ENCODE measurements at places on chromosomes 7 and 10.
A peak's percentile ranks its signal among the peaks of the same experiment; 100 is the strongest.

DNA sequence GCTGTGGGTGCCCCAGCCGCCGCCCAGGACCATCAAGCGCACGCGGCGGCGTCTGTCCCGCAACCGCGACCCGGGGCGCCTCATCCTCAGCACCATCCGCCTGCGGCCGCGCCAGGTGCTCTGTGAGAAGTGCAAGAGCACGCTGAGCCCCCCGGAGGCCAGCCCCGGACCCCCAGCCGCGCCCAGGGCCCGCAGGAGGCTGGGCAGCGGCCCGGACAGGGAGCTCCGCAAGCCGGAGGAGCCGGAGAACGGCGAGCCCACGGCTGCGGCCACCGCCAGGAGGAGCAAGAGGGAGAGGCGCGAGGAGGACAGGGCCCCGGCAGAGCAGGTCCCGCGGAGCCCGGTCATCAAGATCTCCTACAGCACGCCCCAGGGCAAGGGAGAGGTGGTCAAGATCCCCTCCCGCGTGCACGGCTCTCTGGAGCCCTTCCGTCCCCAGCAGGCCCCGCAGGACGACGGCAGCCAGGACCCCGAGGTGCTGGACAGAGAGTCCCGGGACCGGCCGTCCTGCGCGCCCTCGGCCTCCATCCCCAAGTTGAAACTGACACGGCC is 8.0 kb downstream of the PWWP2B start:
- no peak for DNase-seq

DNA sequence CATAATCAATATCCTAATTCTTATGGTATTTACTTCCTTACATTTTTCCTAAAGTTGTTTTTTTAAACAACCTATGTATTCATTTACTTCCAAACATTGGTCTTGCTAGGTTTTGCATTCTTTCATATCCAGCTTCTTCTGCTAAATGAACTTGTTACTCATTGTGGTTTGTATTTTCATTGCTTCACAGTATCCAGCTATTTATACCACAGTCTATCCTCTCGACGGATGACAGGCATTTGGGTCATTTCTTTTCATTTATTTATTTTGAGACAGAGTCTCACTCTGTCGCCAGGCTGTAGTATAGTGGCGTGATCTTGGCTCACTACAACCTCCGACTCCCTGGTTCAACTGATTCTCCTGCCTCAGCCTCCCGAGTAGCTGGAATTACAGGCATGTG is 66.8 kb downstream of the CCDC6 start:
- no peak for DNase-seq

DNA sequence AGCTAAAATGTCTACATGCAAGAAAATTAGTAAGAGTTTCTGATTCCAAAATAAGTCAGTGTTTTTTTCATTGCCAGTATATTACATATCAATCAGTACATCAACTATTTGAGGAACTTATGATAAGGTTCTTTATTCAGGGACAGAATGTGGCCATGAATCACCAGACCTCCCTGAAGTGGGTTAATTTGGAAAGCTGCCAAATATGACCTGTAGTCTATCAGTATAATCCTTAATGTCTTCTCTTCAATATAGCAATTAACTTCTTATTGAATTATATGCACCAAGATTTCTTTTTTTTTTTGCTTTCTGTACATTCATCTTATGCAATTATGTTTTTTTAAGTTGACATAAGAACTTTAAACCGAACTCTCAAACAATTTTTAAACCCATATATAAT is 714.5 kb upstream of the POT1 start:
- no peak for DNase-seq

GRCh38 chr10:75764974-75765788 is 333.8 kb downstream of the LRMDA start:
- no peak for DNase-seq

DNA sequence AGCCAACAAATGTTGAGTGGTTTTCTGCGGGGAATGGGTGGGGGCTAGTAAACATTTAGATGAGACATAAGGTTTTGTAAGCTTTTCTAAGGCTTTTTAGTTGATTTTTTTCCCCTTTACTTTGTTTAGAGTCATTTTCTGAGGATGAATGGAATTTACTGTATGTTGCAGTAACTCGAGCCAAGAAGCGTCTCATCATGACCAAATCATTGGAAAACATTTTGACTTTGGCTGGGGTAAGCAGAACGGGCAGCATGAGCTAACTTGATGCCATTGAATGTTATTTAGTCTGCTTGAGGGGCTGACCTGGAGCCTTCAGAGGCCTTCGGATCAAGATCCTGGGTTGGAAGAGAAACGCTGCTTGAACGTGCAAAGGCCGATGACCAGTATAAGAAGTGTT is 37.3 kb downstream of the FBH1 start:
- DNase-seq: no peak

GRCh38 chr7:151409667-151410404 is at the start of gene WDR86:
Gene WDR86, minus strand, starts transcription at chr7:151410038. Its CDS starts 449 bp downstream, at chr7:151409589.
- DNase-seq: no peak

GRCh38 chr7:100567031-100567730 is 6.5 kb downstream of the SAP25 start:
- DNase-seq: no peak

DNA sequence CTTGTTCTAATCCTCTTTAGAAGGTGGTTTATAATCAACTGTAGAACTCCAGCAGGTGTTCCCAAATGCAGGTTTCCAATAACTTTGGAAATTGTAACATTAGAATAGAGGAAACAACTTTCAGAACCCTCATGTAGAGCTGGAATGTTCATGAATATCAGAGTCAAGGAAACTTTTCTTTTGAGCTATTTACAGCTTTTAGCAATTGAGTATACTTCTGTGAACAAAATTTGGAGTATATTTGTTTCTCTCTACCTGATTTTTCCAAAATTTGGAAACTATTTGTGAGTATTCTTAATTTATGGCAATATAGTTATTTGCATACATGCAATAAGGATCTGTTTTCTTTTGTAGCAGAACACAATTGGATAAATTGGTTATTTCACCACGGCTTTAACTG is 2.8 kb upstream of the CFAP43 start:
- no peak for DNase-seq

DNA sequence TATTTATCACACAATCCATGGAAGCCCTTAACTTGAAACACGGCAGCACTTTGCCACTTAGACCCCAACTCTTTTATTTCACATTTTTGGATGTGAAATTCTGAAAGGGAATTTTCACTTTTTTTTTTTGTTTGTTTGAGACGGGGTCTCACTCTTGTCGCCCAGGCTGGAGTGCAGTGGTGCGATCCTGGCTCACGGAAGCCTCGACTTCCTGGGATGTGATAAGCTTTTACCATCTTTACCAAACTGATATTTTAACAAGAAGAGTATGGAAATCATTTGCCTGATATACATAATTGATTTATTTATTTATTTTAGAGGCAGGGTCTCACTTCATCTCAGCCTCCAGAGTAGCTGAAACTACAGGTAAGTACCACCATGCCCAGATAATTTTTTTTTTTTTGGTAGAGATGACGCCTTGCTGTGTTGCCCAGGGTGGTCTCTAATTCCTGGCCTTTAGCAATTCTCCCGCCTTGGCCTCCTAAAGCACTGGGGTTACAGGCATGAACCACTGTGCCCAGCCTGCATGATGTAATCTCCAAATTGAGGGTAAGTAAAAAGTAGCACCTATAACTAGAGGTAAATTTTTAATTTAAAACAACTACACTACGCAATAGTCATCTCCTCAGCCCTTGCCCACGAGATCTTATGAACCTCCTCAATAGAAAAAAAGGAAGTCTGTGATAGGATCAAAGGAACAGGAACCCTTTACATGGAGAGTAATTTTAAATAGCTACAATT is 180.7 kb upstream of the KLF14 start:
- no peak for DNase-seq

- DNase-seq: no peak
Measured at GRCh38 chr7:116426428-116427156, 72.9 kb upstream of the CAV2 start.

- no peak for DNase-seq
Measured at GRCh38 chr10:51389415-51390321, 309.7 kb downstream of the CSTF2T start.

GRCh38 chr7:140239653-140239935 is 62.8 kb upstream of the KDM7A start:
- DNase-seq: peak; percentile 29

GRCh38 chr10:98340261-98340939 is 72.4 kb upstream of the LOXL4 start:
- DNase-seq: no peak

DNA sequence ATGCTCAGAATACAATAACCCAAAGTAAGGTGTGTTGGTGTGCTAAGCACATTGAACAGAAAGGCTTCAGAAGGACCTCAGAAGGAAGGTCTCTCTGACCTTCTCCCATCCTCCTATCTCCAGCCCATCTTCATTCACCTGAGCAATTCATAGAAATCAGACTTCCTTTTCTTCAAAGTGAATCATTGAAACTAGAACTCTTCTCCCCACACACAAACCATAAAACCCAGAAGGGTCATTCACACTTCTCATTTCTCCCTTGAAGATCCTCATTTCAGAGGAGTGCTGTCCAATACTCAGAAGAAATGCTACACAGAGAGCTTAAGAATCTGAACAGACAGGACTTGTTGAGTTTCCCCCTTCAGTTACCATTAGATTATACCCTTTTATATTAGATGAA is 89.5 kb downstream of the VWDE start:
- no peak for DNase-seq

DNA sequence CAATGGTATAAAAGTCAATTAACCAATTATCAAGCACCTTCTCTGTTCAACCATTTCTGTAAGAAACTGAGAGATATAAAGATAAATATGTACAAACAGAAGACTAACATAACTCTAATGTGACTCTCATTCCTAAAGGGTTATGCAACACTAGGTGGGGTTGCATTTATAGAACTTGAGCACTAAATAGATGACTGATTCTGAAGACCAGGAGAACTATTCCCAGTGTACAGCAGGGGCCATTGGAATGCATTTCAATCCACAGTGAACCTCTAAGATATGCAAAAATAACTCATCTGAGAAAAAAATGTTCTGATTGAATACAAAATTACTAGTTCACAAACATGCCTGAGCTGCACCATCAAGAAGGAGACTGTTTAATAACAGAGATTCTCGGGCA is 341.2 kb upstream of the STEAP1 start:
- no peak for DNase-seq

- no peak for DNase-seq
Measured at GRCh38 chr10:72158176-72158575, 57.6 kb upstream of the ANAPC16 start.

- no peak for DNase-seq
Measured at GRCh38 chr7:144525956-144526355, 122.5 kb upstream of the NOBOX start.

DNA sequence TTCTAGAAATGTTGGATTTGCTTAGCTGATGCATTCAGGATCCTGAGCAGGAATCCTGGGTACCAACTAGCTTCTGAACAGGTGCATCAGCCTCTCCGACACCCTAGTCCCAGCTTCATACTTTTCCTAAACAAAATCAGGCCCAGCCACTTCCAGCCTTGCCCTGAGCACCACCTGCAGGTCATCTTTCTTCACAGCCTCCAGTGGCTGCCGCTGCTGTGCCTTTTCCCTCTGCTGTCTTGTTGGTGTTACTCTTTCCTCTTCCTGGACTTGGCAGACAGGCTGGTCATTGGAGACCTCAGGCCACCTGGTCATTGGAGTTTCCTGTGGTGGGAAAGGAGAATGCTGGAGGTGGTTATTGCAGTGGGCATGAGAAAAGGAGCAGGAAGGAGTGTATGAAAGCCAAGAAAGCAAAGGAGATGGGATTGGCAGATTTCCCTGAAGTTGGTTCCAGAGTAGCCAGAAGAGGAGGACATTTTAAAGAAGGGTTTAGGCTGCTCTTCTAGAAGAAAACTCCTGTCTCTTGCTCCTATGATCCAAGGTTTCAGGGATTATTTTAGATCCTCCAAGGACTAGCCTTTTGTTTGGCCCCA is 48.2 kb upstream of the NFKB2 start:
- DNase-seq: no peak

- DNase-seq: no peak
Measured at GRCh38 chr10:81733542-81733941, 141.5 kb upstream of the NRG3 start.

- DNase-seq: peak; percentile 57
Measured at GRCh38 chr7:76020031-76020714, 25.8 kb upstream of the TMEM120A start.

- no peak for DNase-seq
Measured at GRCh38 chr10:100790761-100791208, 45.4 kb downstream of the PAX2 start.

DNA sequence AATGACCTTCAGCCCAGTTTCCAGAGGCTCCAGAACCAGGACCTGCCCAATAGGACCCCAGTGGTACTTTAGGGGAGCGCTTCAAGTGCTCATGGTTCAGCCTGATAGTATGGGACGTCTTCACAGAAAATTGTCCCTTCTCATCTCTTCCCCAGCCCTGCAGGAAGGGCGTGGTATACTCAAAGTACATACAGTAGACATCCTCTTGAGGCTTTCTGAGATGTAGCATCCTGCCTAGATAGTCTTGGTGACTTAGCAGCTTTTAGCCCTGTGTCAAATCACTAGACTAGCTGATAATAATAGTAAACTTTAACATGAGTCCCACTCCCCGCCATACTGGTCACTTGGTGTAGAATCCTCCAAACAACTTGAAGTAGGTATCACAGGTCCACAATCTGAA is 193.2 kb downstream of the CYP26A1 start:
- no peak for DNase-seq

GRCh38 chr10:4474829-4475228 is 351.2 kb upstream of the AKR1E2 start:
- no peak for DNase-seq

- no peak for DNase-seq
Measured at GRCh38 chr10:99524050-99524666, 8.6 kb upstream of the NKX2-3 start.

DNA sequence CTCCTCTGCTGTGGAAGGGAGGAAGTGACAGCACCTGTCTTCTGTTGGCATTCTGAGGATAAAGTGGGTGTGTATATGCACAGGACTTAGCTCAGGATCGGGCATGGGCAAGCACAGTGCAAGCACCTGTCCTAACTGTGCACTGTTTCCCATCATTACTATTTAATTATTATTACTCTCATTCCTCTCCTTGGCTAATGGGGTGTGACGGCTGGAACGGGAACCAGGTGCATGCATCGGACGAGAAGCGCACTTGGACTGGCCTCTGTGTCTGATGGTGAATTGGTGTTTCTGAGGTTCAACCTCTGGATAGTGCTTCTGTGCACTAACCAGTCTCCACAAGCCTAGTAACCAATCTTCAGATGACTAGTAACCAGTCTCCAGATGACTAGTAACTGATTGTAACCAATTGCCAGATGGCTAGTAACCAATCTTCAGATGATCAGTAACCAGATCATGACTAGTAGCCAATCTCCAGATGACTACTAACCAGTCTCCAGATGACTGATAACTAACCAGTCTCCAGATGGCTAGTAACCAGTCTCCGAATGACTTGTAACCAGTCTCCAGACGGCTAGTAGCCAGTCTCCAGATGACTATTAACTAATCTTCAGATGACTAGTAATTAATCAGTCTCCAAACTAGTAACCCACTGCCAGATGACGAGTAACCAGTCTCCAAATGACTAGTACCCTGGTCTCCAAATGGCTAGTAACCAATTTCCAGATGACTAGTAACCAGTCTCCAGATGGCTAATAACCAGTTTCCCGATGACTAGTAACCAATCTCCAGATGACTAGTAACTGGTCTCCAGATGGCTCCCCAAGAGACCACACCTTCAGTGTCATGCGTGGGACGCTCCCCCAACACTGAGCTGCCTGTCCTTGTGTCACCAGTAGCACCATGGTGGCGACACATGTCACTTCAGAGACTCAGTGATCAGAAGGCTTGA is 85.8 kb downstream of the PAXIP1 start:
- DNase-seq: no peak

All from bone marrow (tissue), 2 donors.